Activated B cell treated with CpG ODN at 0.5 μM for 24 hours (primary cell): ENCODE measurements at places on chromosomes 16 and 17. TPM values are rescaled to one million over a fixed set of nuclear protein-coding genes. Genes with fewer than 3 reads are reported as not detected.
A peak's percentile ranks its signal among the peaks of the same experiment; 100 is the strongest.

DNA sequence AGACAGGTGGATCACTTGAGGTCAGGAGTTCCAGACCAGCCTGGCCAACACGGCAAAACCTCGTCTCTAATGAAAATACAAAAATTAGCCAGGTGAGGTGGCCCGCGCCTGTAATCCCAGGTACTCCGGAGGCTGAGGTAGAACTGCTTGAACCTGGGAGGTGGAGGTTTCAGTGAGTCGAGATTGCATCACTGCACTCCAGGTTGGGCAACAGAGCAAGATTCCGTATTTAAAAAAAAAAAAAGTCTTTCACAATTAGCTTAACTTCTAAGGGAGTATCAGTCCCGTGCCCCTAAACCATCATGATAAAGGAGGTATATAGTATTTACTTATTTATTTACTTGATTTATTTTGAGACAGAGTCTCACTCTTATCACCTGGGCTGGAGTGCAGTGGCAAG is 3.4 kb upstream of the MEFV start:
- peaks cover 16% of the 10 kb centered on the region for H3K4me1 ChIP-seq
- H3K36me3 ChIP-seq, result peaks cover 10% of the 10 kb centered on the region
- H3K27me3 ChIP-seq, result peaks cover 7% of the 10 kb centered on the region
- no peak overlapping the region for H3K4me3 ChIP-seq

DNA sequence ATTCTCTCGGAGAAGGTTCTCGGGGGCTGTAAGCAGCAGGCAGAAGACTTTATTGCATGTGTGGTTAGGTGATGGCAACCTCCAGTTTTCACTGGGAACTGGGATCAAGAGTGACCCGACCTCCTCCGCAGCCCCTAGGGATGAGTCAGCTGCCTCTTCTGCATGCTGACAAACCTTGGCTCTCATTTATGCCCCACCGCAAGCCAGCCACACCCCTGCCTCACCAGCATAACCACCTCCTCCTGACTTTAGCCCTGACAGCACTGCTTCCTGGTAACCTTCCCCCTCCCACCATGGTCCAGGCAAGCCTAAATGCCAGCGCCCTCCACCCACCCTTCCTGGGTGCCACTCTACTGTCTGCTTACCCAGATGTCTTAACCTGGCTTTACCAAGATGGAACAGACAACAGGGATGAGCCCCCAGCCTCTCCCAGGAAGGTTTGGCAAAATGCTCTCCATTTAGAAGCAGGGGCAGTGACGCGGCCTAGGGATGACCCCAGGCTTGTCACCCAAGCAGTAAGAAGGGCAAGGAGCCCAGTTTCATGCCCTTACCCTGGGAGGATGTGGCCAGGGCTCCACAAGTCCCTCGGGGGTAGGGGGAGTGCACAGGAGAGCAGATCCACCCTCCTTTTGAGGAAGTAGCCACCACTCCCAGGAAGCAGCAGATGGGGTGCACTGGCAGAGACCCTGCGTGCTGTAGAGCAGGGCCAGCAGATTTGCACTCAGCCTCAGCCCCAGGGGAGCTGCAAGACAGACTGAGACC is 73.5 kb downstream of the GOSR1 start:
- peaks cover 44% of the 10 kb centered on the region for H3K4me1 ChIP-seq
- no peaks in the 10 kb centered on the region for H3K27me3 ChIP-seq
- H3K4me3 ChIP-seq, result peak overlapping the region; percentile 66
- H3K27ac ChIP-seq, result peak overlapping the region; percentile 83
- DNase-seq, result peak; percentile 32
- no peaks in the 10 kb centered on the region for H3K36me3 ChIP-seq

GFAP gene
- total RNA-seq, result not detected in 2 replicates

GRCh38 chr17:14352136-14352535 is 51.3 kb downstream of the HS3ST3B1 start:
- H3K36me3 ChIP-seq, result peaks cover 10% of the 10 kb centered on the region
- H3K4me1 ChIP-seq, result peaks cover 35% of the 10 kb centered on the region
- H3K4me3 ChIP-seq, result peak overlapping the region; percentile 32
- H3K27ac ChIP-seq, result peak overlapping the region; percentile 63
- no peak for DNase-seq
- peaks cover 21% of the 10 kb centered on the region for H3K27me3 ChIP-seq

BCKDK gene
- total RNA-seq, result 24.8 and 27.3 TPM in 2 replicates

GRCh38 chr17:79361873-79362771 is 248.7 kb downstream of the RBFOX3 start:
- DNase-seq, result no peak
- H3K36me3 ChIP-seq, result no peaks in the 10 kb centered on the region
- H3K27ac ChIP-seq, result no peak overlapping the region
- peaks cover 32% of the 10 kb centered on the region for H3K27me3 ChIP-seq
- H3K4me1 ChIP-seq, result no peaks in the 10 kb centered on the region

GRCh38 chr17:38984666-38985065 is 17.5 kb upstream of the FBXO47 start:
- H3K36me3 ChIP-seq, result no peaks in the 10 kb centered on the region
- H3K27me3 ChIP-seq, result peaks cover 10% of the 10 kb centered on the region
- no peak for DNase-seq
- no peak overlapping the region for H3K4me3 ChIP-seq
- H3K27ac ChIP-seq, result no peak overlapping the region
- no peaks in the 10 kb centered on the region for H3K4me1 ChIP-seq

- H3K4me1 ChIP-seq, result peaks cover 6% of the 10 kb centered on the region
- H3K27ac ChIP-seq, result no peak overlapping the region
- no peak overlapping the region for H3K4me3 ChIP-seq
These were observed 104.6 kb downstream of the GNAO1 start for GRCh38 chr16:56295739-56296527.

DNA sequence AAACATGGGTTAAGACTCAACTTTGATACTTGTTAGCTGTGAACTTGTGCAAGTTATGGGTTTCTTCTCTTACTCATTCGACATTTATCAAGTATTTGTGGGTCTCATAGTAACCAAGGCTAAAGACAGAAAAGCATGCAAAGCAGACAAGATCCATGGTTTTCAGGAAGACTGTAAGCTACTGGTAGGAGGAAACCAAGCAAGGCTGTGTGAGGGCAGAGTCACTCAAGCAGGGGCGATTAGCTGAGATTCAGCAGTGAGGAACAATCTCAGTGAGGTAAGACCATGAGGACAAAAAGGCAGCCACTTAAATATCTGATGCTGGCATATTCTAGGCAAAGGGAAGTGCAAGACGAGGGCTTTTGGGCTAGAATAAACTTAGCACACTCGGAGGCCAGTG is 29.5 kb downstream of the MBTD1 start:
- peaks cover 8% of the 10 kb centered on the region for H3K36me3 ChIP-seq
- no peak for DNase-seq
- H3K27ac ChIP-seq, result peak overlapping the region; percentile 21
- H3K4me1 ChIP-seq, result peaks cover 41% of the 10 kb centered on the region

- peaks cover 37% of the 10 kb centered on the region for H3K4me1 ChIP-seq
- H3K36me3 ChIP-seq, result peaks cover 23% of the 10 kb centered on the region
- peak overlapping the region; percentile 96 for H3K4me3 ChIP-seq
- DNase-seq, result peak; percentile 35
- peak overlapping the region; percentile 83 for H3K27ac ChIP-seq
These were observed 818 bp downstream of the DPH1 start for GRCh38 chr17:2030779-2031163.

DNA sequence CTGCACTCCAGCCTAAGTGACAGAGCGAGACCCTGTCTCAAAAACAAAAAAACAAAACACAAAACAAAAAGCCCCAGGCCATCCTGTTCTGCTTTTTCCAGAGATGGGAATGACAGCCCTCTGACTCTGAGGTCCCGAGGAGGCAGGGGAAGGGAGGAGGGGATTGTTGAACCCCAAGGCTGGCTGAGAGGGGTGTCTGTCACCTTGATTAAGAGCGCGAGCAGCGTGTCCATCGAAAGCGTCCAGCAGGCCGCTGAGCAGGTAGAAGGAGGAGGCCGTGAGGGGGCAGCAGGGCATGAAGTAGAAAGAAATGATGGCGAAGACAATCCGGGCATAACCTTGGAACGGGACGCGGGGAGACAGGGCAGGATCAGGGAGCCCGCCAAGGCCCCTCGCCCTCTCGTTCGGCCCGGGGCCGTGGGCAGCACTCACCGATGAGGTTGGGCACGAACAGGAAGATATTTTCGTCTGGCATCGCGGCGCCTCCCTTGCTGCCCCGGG is 593 bp downstream of the CDIPT start:
- peak overlapping the region; percentile 83 for H3K27ac ChIP-seq
- H3K4me3 ChIP-seq, result peak overlapping the region; percentile 94
- no peak for DNase-seq
- peaks cover 24% of the 10 kb centered on the region for H3K4me1 ChIP-seq
- H3K27me3 ChIP-seq, result peaks cover 2% of the 10 kb centered on the region

PNMT gene
- total RNA-seq, result not detected in 2 replicates

PITPNM3 gene
- total RNA-seq, result 0.69 and 1.1 TPM in 2 replicates

DNA sequence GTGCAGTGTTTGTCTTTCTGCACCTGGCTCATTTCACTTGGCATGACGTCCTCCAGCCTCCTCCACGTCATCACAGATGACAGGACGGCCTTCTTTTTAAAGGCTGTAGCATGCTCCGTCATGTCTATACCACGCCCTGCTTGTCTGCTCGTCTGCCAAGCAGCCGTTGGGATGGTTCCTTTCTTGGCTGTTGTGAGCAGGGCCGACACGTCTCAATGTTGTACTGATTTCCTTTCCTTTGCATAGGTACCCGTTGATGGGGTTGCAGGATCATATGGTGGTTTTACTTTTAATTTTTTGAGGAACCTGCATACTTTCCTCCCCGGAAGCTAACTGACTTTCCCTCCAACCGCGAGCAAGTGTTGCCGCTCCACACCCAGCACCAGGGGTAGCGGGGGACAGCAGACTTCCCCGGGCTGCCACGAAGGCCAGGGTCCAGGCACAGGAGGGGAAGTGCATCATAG is 212.2 kb upstream of the ZNF469 start:
- peak overlapping the region; percentile 64 for H3K4me3 ChIP-seq
- peaks cover 9% of the 10 kb centered on the region for H3K4me1 ChIP-seq

GRCh38 chr16:48330189-48330840 is 54.9 kb downstream of the SIAH1 start:
- no peaks in the 10 kb centered on the region for H3K4me1 ChIP-seq
- no peaks in the 10 kb centered on the region for H3K27me3 ChIP-seq
- peaks cover 53% of the 10 kb centered on the region for H3K36me3 ChIP-seq
- H3K4me3 ChIP-seq, result no peak overlapping the region
- no peak for DNase-seq
- no peak overlapping the region for H3K27ac ChIP-seq

CXCL16 gene
- 3.0 and 3.5 TPM in 2 replicates for total RNA-seq

DNA sequence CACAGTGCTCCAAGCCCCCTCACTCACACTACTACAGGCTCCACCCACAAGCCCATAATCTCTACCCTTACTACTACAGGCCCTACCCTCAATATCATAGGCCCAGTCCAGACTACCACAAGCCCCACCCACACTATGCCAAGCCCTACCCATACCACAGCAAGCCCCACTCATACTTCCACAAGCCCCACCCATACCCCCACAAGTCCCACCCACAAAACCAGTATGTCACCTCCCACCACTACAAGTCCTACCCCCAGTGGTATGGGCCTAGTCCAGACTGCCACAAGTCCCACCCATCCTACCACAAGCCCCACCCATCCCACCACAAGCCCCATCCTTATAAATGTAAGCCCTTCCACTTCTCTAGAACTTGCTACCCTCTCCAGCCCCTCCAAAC is 13.8 kb downstream of the RIPOR1 start:
- H3K27me3 ChIP-seq, result no peaks in the 10 kb centered on the region
- peak overlapping the region; percentile 68 for H3K27ac ChIP-seq
- H3K4me3 ChIP-seq, result no peak overlapping the region

KRT31 gene
- total RNA-seq, result not detected in 2 replicates

GRCh38 chr16:82972331-82972919 is 345.7 kb downstream of the CDH13 start:
- H3K4me1 ChIP-seq, result no peaks in the 10 kb centered on the region
- H3K27me3 ChIP-seq, result no peaks in the 10 kb centered on the region
- H3K36me3 ChIP-seq, result no peaks in the 10 kb centered on the region
- no peak overlapping the region for H3K4me3 ChIP-seq
- DNase-seq, result no peak

DNA sequence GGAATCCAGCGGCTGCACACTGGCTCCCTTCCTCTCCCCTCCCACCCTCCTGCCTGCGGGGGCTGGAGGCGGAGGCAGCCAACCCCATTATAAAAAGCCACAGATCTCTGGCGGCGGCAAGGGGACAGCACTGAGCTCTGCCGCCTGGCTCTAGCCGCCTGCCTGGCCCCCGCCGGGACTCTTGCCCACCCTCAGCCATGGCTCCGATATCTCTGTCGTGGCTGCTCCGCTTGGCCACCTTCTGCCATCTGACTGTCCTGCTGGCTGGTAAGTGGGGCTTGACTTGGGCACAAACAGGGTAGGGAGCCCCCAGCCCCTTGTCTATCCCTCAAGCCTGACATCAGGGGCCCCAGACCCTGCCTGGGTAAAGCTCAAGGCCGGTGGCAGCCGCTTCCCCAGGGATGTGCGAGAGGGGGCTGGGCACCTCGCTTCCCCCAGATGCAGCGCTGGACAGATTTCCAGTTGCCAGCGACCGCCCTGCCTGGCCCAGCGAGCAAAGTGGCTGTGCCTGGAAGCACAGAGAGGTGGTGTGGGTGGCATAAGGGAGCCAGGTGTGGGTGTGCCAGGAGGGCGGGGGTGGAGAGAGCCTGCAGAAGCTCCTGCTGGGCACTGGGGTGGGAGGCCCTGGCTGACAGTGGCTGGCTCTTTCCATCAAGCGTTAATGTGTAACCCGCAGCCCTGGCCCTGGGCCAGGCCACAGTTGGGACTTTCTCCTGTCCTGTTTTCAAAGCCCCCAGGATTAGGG is at the start of gene CX3CL1:
CX3CL1 (plus strand) TSS at position 119 of the 745 bp plus-strand sequence; CDS start at position 198, 79 bp downstream.
- no peak within 1 kb of the TSS for H3K27ac ChIP-seq
- no peaks in the 10 kb centered on the region for H3K27me3 ChIP-seq
- H3K4me3 ChIP-seq, result no peak within 1 kb of the TSS

DNA sequence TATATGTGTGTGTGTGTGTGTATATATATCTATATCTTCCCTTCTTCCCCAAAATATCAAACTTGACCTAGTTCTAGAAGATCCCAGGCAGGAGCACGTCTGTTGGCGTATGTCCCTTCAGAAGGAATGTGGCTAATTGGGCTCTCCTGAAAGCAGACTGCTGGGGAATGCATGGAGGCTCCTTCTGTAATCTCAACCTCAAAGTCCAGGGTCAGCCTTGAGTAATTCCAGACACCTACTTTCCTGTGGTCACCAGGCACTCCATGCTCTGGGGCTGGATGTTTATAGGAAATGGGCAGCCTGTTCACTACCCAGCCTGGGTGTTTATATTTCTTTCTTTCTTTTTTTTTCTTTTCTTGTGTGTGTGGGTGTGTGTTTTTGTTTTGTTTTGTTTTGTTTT is 13.4 kb downstream of the BCO1 start:
- no peaks in the 10 kb centered on the region for H3K4me1 ChIP-seq
- H3K4me3 ChIP-seq, result no peak overlapping the region
- no peaks in the 10 kb centered on the region for H3K27me3 ChIP-seq

DNA sequence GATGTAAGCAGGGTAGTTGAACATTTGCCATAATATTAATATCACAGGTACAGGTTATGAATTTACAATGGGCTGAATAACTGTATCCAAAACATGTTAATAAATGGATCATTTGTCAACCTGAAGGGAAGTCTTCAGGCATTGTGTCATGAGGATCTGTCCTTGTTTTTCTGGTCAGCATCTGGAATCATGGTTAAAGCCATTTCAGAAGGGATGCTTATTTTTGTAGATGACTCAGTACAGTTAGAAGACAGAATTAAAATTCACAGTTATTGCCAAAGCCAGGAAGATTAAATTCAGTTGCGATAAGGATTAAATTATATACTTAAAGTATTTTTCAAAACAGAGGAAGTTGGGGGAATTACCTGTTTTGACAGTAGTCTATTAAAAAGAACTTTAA is 8.0 kb downstream of the PSMD11 start:
- H3K36me3 ChIP-seq, result peaks cover 88% of the 10 kb centered on the region
- DNase-seq, result no peak
- peaks cover 2% of the 10 kb centered on the region for H3K4me1 ChIP-seq
